ENCODE measurements at places on chromosomes 4 and X.

- DNase-seq = no peak
Measured at GRCh38 chr4:88458104-88458740, 1.3 kb downstream of the HERC5 start.

DNA sequence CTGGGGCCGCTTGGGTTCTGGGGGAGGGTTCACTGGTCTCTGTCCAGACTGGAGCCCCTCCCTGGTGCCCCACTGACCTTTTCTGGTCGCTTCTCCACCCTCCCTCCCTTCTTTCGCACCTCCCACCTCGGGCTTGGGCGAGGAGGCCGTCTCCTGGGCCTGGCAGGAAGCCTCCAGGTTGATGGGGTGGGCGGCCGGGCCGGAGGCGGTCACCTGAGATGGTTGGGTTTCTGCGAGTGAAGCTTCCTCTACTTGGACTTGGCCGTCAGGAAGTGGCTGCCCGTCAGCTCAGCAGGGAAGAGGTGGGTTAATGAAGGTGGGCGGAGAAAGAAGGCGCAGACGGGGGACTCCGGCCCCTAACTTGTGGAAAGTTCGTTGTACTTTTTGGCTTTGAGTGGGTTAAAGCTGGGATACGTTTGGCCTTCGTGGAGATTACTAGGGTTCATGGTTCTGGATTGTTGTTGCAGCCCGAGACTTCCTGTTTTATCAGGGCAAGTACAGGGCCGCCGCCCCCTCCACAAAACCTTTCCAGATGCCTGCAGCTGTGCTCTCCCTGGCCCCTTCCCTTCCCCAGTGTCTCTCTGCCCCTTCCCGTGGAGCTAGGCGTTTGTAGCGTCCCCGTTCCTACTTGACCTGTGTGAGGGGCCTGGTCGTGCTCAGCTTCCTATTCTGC lies 1.2 kb downstream of the AKAP17A start:
- DNase-seq = peak; percentile 11

DNA sequence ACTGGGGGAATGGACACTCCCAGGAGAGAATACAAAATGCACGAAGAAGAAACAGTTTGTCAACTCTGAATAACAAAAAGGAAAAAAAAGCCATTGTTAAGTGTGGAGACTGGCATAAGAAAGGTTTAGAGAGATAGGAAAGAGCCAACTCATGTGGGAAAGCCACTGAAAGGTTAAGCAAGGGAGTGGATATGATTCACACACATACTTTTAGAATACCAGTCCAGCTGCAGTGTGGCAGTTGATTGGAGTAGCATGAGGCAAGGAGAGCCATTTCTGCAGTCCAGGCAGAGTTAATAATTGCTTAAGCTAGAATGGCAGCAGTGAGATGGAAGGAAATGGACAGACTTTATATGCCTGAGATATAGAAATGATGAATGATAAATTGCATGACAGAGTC lies 36.9 kb upstream of the ADAD1 start:
- DNase-seq = no peak

GRCh38 chr4:107939307-107939706 lies 8.0 kb downstream of the CYP2U1 start:
- no peak for DNase-seq

DNA sequence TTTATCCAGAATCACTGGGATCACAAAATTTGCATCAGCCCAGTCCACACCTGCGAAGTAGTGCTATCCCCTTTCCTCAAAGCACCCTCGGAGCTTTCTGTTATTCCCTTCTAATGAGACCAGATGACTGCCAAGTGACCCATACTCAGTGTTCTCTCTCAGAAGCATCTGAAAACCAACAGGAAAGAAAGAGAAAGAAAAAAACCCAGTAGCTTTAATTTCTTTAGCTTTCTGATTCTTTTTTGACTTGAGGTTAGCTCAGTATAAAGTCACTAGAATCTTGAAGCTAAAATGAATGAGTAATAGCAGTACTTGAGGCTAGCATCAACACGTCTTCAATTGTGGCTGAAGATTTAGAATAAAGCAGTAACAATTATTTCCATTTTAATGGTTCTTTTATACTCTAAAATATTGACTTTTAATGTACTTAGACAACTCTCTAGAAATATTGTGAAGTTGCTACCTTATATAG lies 124.4 kb downstream of the ANK2 start:
- DNase-seq = no peak

GRCh38 chrX:100750883-100751282 lies 19.0 kb upstream of the SYTL4 start:
- DNase-seq = no peak

GRCh38 chrX:39174772-39175417 lies 373.6 kb downstream of the MID1IP1 start:
- DNase-seq = peak; percentile 3

DNA sequence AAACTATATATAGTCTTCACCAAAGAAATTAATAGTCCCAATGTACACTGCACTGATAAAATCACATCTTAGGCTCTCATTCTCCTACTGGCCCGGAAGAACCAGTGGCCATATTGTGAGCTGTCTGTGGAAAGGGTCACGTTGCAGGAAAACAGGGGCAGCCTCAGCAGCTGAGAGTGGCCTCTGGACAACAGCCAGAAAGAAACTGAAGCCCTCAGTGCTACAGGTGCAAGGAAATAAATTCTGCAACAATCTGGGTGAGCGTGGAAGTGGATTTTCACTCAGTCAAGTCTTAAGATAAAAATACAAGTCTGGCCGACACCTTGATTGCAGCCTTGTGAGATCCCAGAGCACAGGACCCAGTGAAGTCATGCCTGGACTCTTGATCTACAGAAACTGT lies 3.2 kb upstream of the SLC25A14 start:
- DNase-seq = no peak

DNA sequence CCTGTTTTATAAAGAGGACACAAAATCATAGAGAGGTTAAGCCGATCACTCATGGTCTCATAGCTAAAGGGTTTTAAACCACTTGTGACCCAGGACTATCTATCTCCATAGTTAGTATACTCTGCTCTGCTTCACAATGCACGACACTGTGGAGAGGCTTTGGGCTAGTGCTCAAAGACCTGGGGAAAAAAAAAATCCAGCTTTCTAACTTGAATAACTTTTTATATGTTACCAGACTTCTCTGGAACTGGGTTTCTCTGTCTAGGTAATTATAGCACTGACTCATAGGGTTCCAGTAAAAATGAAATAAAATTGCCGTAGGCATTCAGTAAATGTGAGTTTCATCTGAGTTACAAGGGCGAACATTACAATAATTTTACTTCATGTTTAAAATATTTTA lies 273.7 kb upstream of the TECRL start:
- no peak for DNase-seq

- no peak for DNase-seq
Measured at GRCh38 chrX:1925053-1925481, 310.2 kb downstream of the ASMT start.

GRCh38 chrX:17030580-17031270 lies 84.3 kb downstream of the REPS2 start:
- no peak for DNase-seq

GRCh38 chr4:158750379-158750778 lies 18.4 kb upstream of the FNIP2 start:
- DNase-seq = no peak

GRCh38 chr4:149889991-149890390 lies 74.3 kb upstream of the IQCM start:
- no peak for DNase-seq

GRCh38 chr4:79325864-79326328 lies at the start of gene NAA11:
Gene NAA11 (minus strand): TSS chr4:79326061. CDS start chr4:79325877, 184 bp downstream.
- no peak for DNase-seq

GRCh38 chrX:15468036-15468435 lies 25.1 kb downstream of the PIR start:
- no peak for DNase-seq

GRCh38 chrX:41785685-41786084 lies 61.7 kb downstream of the GPR82 start:
- DNase-seq = no peak

DNA sequence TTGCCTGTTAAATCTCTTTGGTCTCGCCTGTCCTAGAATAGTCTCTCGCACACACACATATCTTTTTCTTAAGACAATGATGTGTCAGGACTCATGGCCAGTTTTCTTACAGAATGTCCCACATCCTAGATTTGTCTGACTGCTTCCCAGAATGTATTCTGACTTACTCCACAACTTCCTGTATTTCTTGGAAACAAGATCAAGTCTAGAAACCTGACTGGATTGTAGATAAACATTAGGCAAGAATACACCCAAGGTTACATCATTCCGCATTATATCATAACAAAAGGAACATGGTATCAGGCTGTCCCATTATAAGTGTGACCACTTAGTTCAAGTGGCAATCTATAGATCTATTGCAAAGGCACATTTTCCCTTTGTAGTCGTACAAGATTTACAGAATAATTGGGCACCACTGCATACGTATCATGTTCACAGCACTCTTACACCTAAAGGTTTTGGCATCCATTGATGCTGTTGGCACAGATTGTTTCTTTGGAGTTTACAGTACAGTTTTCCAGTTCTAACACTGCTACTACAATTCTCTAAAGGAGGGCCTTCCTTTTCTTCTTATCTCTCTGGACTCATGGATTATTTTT lies 56.4 kb downstream of the FBXW7 start:
- no peak for DNase-seq

- no peak for DNase-seq
Measured at GRCh38 chrX:39104745-39105144, 303.5 kb downstream of the MID1IP1 start.

GRCh38 chrX:13028871-13029636 lies 15.4 kb downstream of the FAM9C start:
- DNase-seq = no peak

GRCh38 chrX:129833153-129833990 lies 10.3 kb downstream of the ZDHHC9 start:
- no peak for DNase-seq

DNA sequence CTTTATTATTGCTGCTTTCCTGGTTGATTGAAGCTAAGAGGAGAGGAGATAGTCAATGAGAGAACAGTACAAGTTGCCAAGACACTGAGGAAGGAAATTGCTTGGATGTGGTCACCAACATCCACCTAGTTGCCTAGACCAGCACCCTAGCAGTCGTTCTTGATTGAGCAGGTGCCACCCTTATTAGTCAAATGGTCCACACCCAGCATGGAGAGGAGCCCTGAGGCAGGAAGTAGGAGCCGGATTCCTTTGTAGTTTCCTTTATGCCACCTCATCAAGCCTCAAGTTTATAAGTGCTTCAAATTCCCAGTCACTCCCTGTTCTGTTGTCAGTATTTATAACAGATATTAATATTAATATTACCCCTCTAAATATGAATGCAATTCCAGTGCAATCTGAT lies 19.1 kb downstream of the PAGE2 start:
- DNase-seq = no peak

DNA sequence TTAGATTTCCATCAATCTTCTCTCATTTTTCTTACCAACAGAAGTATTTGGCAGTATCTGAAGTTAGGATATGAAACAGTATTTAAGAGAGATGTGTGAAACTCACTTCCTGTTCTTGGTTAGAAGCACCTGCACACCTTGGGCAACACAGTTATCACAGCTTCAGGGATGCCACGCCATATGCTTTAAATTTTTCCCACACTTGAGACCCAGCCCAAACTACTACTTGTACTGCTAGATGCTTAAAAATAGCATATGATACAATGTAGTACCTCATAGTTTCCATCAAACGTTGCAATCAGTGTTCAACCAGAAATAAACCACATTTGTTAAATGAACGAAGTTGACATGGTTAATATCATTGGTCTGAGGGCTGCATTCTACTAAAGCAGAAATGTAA lies 725.1 kb upstream of the FRG1 start:
- no peak for DNase-seq

GRCh38 chrX:139972113-139972512 lies 6.8 kb upstream of the CXorf66 start:
- DNase-seq = no peak

- no peak for DNase-seq
Measured at GRCh38 chr4:132572210-132572609, 576.9 kb upstream of the PCDH10 start.

DNA sequence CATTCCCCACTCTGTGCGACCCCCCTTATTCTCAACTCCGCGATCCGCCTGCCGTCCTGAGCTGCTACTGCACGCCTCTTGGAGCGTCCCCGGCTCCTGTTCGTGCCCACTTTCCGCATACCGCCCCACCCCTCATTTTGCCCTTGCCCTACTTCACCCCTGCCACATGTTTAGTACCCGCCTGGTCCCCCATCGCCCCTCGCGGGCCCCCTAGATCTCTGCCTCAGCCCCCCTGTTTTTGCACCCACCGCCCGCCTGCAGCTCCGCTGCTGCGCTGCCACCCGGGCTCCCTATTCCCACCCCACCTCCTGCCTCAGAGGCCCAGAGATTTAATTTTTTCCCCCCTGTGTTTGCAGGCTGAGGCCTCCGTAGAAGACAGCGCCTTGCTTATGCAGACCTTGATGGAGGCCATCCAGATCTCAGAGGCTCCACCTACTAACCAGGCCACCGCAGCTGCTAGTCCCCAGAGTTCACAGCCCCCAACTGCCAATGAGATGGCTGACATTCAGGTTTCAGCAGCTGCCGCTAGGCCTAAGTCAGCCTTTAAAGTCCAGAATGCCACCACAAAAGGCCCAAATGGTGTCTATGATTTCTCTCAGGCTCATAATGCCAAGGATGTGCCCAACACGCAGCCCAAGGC lies 1.4 kb downstream of the MAGED1 start:
- no peak for DNase-seq

GRCh38 chr4:15714646-15715435 lies 12.0 kb downstream of the BST1 start:
- no peak for DNase-seq

DNA sequence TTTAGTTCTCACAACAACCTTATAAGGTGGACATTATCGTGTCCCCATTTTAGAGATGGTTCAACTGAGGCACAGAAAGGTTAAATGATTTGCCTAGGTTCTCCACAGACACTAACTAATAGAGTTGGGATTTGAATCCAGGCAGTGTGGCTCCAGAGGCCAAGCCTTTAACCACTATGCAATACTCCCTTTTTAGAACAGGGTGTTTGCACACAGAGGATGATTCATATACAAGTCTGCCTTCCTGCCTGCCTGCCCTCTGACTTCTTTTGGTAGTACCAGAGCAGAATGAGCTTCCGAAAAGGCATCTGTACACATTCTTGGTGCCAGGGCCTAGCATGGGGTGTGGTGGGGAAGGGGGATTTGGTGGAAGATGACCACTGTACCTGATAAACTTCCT lies 150.8 kb upstream of the ARHGEF9 start:
- DNase-seq = no peak

DNA sequence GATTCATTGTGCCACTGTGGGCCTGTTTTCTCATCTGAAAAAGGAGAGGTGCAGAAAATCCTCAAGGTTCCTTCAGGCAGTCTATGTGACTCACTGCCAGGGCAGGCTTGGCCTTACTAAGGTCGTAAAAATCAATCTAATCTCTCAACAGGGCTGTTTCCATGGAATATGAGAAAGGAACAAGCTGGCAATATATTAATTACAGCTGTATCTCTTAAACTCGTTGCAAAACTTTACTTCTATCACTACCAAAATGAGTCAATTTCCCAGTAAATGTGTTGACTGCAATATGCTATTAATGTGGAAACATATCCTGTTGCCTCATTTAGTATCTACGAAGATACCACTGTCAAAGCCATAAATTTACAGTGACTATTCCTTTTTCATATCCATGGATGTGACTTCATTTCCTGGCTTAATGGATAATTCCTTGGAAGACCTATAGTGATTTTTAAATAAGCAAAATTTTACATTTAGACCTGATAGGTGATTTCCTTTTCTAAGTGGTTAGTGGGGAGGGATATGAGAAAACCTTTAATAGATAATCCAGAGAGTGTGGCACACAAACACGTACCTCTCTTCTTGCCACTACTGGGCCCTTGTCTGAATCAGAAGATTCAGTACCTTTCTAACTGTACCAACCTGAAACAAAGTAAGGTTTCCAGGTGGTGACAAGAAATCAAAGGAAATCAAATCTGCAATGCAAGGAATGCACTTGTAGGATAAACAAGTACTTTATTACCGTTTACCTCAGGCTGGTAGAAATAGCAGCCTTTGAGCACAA lies 127.4 kb upstream of the FTHL17 start:
- DNase-seq = no peak
